Mesenteric fat pad (tissue), 1 donor: ENCODE measurements at places on chromosomes 3 and 15. TPM values are rescaled to one million over a fixed set of nuclear protein-coding genes. Genes with fewer than 3 reads are reported as not detected.

Gene GRAMD2A
- not detected for total RNA-seq

GRCh38 chr3:128555098-128555825 is 62.3 kb upstream of the GATA2 start:
- peak; percentile 91 for DNase-seq

DNA sequence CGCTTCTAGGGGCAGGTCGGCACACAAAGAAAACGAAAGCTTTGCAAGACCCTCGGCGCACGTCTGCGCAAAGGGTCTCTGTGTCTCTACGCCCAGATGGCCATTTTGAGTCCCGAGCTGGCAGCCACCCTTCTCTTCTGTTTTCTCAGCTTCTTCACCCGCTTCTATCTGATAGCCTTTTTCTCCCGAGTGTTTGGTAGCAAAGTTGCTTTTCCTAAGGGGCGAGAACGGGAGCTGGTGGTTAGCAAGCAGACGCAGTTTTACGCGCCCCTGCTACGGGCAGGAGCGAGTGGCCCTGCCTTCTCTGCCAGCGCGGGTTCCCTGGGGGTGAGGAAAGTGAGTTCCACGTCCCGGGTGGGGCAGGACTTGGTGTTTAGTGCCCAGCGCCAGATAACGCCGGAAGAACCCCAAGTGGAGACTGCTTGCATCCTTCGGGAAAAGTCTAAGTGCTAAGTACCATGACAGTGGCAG is 2.9 kb upstream of the MKRN2 start:
- DNase-seq = no peak

DNA sequence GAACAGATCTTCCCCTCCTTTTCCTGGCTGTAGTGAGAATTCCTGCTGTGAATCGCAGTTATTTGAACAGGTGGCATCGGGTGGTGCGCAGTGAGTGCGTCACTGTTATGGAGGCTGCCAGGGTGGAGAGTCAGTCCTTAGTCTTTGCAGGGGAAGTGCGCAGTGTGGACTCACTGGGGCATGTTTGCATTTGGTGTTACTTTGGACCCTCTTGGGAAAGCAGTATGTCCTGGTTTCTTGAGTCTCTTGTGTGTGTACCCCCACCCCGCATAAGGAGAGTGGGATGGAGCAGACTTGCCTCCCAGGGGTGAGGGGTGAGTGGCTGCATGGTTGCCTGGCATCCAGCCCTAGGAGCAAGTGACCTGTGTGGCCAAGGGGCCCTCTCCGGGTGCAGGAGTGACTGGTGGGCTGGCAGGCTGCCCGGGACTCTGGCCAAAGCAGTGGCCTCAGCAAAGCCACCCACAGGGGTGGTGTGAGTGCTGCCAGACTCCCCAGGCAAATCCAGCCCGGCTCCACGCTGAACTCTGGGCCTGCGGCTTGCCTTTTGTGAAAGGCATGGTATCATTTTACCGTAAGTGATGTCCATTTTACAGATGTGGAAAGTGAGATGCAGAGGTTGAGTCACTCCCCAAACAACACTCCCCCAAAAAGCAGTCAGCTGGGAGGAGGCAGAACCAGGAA is 46.4 kb downstream of the DNASE1L3 start:
- no peak for DNase-seq

Gene ADAMTS7
- 13.2 TPM for total RNA-seq

Gene CHRM5
- not detected for total RNA-seq

DNA sequence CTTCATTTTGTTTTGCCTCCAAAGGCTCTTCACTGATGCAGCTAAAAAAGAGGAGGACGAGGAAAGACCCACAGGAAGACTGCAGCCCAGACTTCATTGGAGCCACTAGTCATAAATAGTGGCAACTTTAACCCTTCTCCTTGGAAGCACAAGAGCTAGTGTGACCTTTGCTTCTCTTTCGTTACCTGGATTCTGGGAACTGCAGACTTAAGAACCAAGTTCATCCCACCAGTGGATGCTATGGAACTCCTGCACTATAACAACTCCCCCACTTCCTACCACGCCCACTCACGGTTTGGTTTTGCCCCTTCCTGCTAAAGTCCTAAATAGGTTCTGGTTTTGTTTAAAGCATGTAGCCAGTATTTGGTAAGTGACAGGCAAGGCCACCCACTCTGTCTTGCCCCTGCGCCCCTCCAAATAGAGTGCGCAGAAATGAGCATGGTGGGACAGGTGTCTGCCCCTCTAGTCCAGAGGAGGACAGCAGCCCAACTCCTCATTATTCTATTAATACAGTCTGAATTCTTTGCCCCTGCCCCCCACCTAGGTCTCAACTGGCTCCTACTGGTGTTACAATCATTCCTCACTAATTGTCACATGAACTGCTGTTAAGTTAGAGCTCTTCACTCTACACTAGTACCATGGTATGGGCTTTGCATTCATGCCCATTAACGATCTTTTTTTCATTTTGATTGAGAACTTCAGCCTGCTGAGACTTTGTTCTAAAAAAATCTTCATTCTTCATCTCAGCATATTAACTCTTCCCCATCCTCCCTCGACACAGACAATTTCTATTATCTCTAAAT is 504.6 kb downstream of the FOXP1 start:
- DNase-seq = no peak

DNA sequence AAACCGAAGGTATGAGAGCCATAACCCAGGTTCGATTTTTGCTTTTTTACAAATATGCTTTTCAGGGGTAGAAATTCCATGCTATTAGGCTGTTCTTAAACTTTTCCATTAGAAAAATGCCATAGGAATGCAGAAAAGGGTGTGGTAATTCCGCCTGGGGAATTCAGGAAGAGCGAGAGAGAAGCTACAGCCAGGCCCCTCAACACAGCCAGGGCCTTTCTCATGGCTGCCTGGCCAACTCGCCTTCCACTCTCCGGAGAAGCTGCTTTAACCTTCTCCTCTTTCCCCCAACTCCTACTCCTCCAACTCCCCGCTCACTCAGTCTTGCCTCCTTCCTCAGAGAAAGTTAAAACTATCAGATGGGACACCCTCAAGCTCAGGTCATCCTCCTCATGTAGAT is 9.1 kb upstream of the TICRR start:
- no peak for DNase-seq

Gene KLHL6
- 5.7 TPM for total RNA-seq

GRCh38 chr15:55494931-55495330 is 13.1 kb downstream of the DNAAF4 start:
- DNase-seq = no peak

DNA sequence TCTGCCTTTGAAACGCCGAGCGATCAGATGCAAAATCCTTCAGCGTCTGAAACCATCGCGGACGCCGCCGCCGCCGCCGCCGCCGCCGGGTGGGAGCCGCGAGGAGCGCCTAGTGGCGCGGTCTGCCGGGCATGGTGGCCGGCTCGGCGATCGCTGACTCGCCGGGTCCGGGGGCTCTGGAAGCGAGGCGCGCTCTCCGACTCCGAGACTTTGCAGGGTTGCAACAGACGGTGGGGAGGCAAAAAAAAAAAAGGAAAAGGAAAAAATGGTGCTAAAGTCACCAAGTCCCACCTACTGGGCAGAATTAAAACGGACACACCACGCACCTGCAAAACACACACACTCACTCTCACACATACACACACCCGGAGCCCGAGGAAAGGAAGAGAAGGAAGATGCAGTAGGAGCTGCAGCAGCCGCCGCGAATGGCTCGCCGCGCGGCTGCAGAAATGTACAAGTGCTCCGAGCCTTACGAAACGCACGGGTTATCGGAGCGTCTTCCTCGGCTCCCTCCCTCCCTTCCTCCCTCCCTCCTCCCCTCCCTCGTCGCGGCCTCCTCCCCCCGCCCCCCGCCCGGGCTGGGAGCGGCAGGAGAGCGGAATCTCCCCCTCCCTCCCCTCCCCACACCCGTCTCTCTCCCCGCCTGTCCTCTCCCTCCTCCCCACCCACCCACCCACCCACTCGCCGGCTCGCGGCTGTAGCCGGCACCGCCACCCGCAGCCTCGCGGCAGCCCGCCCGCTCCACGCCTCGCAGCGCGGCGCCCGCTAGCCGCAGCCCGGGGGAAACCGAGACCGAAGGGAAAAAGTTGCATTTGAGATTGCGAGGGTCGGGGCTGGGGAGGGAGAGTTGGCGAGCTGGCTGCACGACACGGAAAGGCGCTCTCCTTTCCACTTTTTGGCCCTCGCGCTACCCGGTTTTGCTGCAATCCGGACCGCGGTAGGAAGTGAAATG is at the start of gene NTRK3:
Gene NTRK3 (minus strand): TSS at position 461 of the 952 bp plus-strand sequence. CDS start 586 bp downstream, outside the sequence.
- no peak for DNase-seq

GRCh38 chr3:102200126-102200525 is 234.7 kb upstream of the ZPLD1 start:
- no peak for DNase-seq

Gene ABHD17C
- 5.0 TPM for total RNA-seq

Gene BCL2A1
- 18.1 TPM for total RNA-seq

- DNase-seq = no peak
Measured at GRCh38 chr15:79296583-79296982, 14.1 kb downstream of the ANKRD34C start.

DNA sequence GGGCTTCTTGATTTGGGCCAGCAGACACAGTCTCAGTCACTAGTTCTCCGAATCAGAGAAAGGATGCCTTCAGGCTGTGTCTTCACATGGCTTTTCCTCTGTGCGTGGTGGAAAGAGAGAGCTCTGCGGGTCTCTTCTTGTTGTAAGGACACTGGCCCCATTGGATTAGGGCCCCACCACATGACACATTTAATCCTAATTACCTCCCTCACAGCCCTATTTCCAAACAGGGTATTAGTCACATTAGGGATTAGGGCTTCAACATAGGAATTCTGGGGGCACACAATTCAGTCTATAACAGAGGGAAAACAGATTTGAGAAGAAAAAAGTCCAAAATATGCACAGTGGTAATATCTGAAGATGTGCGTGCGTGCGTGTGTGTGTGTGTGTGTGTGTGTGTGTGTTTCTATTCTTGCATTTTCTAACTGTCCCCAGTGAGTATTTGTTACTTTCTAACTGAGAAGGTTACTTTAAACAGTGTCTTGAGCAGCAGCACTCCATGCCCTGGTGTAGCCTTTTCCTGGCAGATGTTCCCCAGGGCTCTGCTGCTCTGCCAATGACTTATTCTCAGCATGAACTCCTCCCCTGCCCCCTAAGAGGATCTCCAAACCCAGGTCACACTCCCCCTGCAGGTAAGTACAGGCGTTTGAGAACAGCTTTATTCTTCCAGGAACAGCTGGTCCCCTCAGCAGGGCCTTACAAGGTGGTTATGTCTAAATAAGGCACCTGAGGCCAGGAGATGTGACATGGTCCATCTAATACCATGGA is 72.9 kb downstream of the RPL39L start:
- DNase-seq = no peak

- DNase-seq = no peak
Measured at GRCh38 chr3:46896386-46896785, 18.9 kb downstream of the PTH1R start.

DNA sequence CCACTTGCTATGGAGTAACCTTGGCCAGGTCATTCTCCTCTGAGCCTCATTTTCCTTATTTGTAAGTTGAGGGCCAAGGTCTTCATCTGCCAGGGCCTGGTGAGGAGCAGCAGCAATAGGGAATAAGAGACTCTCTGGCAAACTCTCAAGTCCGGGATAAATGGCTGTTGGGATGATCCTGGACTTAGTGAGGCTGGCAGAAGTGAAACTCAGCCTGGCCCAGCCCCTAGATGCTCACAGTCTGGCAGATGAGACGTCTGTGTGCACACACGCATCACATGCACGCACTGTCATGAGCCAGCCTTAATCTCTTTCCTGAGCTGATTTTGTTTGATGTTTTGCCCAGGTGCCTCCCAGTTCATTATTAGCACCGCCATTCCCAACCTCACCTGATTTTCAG is 26.8 kb downstream of the SLC6A6 start:
- no peak for DNase-seq

GRCh38 chr15:90641581-90642463 is 75.3 kb upstream of the BLM start:
- DNase-seq = no peak

Gene TTLL13
- not detected for total RNA-seq

GRCh38 chr3:129560911-129561594 is 18.1 kb downstream of the H1-8 start:
- DNase-seq = peak; percentile 92

GRCh38 chr15:67177752-67178151 is 76.7 kb downstream of the AAGAB start:
- peak; percentile 49 for DNase-seq

Gene SCN11A
- 0.32 TPM for total RNA-seq

Gene HDAC11
- total RNA-seq = 7.9 TPM

Gene TMC3
- total RNA-seq = not detected

DNA sequence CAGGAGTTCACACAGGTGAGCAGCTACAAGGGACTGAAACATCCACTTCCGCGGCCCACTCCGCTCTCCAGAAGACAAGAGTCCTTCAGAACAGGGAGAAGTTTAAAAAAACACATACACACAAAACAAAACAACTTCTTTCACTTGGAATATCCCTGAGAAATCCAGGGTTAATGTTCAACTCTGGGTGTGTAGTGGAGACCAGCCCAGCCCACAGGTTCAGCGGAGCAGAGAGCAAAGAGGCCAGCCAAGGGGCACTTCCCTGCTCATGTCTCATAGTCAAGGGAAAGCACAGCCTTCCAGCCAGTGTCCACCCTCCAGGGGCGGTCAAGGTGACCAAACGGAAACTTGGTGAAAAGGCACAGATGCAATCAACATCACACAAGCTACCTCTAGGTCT is 41.6 kb downstream of the WNT5A start:
- DNase-seq = no peak
